ENCODE measurements at places on chromosomes 6 and 20.

DNA sequence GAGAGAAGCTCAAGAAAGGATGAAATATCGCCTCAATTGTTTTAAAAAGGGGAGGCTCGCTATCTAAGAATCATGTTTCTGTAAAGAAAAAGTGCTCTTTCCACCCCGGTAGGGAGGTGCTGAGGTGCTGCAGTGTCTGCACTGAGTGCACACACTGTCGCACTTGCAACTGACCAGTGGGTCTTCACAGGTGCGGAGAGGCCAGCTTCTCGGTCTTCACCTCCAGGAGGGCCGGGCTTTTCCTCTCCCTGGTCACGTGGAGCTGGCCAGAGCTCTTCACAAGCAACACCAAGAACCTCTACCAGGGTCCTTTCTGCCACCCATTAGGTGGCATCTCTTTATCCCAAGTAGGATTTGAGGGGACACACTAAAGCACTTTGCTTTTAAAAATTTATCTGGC is 27.8 kb upstream of the TCFL5 start:
- no peak for DNase-seq

- DNase-seq, result no peak
Measured at GRCh38 chr20:2814587-2815051, at the start of gene C20orf141. C20orf141 (plus strand) TSS chr20:2814987; CDS start chr20:2815185, 198 bp downstream.

DNA sequence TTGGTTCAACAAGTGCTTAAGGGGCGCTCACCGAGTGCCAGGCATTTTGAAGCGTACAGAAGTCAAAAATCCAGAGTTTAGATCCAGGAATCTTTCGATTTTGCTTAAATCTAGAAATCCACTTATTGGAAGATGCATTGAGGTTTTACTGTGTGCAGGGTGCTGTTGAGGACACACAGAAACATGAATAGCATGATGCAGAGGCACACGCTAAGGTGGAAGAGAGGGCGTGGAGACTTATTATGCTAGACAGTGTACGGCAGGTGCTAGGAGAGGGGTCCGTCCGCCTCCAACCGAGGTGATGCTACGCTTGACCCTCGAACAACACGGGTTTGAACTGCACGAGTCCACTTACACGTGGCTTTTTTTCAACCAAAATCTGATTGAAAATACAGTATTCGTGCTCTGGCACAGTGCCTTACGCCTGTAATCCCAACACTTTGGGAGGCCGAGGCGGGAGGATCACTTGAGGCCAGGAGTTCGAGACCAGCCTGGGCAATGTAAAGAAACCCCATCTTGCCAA is 1.0 kb upstream of the KIF13A start:
- DNase-seq, result no peak

DNA sequence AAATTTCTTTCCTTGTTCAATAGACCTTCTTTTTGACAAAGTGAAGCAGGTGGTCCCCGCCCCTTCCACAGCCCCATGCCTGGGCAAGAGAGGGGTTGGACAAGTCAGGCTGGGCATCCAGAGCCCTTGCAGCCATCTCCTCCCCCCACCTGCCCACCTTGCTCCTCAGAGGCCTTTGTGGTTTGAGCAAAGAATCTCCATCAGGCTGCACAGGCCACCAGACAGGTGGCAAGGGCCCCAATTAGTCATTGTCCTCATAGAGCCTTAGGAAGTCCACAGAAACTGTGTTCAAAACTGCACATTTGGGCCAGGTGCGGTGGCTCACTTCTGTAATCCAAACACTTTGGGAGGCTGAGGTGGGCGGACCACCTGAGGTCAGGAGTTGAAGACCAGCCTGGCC is 1.5 kb upstream of the MAPK13 start:
- no peak for DNase-seq

DNA sequence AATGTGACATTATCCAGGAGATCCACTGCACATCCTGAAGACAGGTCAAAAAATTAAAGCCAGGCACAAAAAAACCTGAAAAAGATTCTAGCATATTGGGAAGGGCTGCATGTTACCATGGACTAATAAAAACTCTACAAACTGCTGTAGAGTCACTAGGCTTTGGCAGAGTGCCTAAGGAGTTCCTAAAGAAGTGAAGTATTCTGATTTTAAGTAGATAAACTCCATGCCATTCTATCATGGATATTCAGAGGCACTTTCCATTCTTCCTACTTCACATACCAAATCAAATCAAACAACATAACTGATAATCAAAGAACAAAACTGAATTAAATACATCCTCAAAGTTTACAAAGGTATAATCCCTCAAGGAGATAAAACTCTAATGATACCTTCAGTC is 3.0 kb upstream of the MBOAT1 start:
- no peak for DNase-seq

DNA sequence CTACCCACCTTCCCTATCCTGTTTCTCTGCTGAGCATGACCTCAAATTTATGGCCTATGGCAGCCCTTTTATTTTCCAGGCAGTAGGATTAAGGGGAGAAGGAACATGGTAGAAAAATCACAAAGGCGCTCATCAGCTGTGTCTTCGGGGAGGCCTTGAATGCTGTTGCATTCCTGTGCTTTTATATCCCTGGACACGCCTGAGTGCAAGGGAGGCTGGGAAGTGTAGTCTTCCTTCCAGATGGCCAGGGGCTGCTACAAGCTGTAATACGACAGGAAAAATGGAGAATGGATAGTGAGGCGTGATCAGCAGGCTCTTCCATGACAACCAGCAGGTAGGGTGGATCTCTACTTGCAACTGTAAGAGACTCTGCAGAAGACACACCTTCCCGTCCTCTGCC is 210.9 kb upstream of the GGTLC1 start:
- no peak for DNase-seq

DNA sequence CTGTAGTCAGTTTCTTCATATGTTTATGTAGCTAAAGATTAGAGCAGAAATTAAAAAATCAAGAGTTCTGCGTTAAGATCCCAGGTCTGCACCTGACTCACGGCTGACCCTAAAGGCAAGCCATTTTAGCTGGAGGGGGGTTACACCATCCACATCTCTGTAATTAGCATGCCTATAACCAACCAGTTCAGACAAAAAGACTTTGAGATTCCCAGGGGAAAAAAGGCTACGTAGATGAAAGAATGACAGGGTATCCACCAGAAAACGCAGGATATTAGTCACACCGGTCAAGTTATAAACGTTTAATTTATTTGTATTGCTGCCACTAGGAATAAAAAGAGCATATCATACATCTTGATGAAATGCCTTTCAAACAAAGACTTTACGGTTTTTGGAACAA is 299.1 kb downstream of the FOXC1 start:
- no peak for DNase-seq

DNA sequence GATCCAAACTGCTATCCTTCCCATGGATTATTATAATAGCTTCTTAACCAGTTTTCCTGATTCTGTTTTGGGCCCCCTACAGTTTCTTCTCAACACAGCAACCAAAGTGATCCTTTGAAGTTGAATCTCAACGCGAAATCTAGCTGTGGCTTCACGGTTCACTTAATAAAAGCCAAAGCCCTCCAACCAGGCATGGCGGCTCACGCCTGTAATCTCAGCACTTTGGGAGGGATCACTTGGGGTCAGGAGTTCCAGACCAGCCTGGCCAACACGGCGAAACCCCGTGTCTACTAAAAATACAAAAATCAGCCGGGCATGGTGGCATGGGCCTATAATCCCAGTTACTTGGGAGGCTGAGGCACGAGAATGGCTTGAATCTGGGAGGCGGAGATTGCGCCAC is 3.3 kb downstream of the RMND1 start:
- no peak for DNase-seq

- no peak for DNase-seq
Measured at GRCh38 chr6:154891901-154892300, 103.2 kb upstream of the TIAM2 start.

GRCh38 chr6:11264100-11264499 is 31.6 kb upstream of the NEDD9 start:
- DNase-seq, result no peak

DNA sequence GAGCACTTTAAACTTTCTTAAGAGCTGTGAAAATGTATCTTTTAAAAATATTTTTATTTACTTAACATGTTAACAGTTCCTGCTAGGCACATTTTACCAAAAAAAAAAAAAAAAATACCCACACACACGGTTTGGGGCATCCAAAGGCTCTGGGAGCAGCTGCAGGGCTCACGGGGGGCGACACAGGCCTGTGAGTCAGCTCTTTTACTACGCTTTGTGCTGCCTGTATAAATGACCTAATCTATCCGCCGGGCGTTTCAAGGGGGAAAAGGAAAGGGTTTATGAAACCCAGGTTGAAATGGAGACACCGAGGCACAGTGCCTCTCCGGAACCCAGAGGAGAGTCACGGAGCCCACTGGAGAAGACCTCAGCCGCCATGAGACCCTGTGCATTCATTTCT is 40.4 kb downstream of the DLL1 start:
- DNase-seq, result no peak

GRCh38 chr20:59573837-59574236 is 30.5 kb upstream of the PHACTR3 start:
- DNase-seq, result no peak

DNA sequence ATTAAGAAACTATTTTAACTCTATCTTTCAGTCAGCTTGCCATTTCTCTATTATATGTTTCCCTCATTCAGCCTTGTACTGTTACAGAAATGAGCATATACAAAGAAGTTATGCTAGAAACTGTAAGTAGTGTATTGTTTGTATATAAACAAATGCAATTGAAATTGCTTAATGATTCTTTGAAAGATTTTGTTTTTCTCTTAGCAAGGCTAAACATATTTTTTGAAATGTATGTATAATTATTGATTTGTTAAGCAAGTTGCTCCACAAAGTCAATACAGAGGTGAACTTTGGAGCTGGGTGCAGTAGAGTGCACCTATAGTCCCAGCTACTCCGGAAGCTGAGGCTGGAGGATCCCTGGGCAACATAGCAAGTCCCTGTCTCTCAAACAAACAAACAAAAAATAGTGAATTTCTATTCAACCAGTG is 253.6 kb downstream of the RNGTT start:
- DNase-seq, result no peak

DNA sequence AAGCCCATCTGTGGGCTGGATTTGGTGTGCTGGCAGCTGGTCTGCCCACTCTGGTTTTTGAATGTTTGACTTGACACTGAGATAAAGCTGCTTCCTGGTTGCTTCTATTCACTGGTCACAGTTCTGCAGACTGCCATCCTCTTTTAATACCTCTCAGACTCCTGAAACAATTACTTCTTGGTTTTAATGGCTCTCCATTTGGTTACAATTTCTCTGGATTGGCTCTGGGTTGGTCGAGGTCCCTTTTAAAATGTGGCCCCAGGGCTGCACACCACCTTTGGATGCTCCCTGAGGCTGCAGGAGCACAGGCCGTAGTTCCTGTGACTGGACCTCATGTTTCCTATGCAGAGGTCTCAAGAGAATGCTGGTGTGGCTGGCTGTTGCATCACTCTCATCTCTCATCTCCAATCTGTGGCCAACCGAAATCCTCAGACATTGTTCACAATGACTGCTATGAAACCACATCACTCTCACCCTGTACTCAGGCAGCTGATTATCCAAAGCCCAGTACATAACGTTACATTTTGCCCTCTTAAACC is 98.5 kb downstream of the INSM1 start:
- no peak for DNase-seq

- no peak for DNase-seq
Measured at GRCh38 chr6:61841958-61842357, 444.1 kb downstream of the KHDRBS2 start.

DNA sequence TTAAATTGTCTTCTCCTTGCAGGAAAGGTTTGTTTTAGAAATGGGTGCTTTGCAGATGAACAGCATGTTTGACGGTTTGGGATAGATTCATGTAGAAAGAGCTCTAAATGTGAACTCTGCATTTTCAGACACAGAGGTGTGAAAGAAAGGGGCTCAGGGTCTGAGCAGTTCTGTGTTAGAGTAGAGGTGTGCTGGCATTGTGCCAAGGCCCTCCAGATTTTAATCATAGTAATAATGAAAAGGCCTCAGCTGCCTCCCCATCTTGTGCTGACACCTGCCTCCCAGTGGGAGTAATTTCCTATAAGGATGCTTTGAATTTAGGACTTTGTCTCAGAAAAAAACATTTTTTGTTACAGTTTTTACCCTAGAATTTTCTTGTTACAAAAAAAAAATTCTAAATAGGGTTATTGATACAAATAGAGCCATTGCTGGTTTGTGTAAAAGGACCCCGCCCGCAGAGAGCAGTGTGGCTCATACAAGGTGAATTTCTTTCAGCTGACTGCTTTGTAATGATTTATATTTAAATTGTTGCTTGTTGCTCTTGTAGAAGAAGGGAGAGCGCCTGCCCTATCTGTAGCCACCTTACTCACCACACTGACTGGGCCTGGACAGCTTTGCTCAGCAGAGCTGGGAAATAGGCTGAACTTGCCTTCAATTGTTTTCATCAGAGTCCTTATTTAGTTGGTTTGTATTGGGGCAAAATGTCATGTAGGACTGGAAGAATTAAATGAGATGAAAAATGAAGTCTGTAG is 294.5 kb downstream of the ZFAND3 start:
- no peak for DNase-seq

- no peak for DNase-seq
Measured at GRCh38 chr6:167330750-167331149, 5.9 kb downstream of the TTLL2 start.

DNA sequence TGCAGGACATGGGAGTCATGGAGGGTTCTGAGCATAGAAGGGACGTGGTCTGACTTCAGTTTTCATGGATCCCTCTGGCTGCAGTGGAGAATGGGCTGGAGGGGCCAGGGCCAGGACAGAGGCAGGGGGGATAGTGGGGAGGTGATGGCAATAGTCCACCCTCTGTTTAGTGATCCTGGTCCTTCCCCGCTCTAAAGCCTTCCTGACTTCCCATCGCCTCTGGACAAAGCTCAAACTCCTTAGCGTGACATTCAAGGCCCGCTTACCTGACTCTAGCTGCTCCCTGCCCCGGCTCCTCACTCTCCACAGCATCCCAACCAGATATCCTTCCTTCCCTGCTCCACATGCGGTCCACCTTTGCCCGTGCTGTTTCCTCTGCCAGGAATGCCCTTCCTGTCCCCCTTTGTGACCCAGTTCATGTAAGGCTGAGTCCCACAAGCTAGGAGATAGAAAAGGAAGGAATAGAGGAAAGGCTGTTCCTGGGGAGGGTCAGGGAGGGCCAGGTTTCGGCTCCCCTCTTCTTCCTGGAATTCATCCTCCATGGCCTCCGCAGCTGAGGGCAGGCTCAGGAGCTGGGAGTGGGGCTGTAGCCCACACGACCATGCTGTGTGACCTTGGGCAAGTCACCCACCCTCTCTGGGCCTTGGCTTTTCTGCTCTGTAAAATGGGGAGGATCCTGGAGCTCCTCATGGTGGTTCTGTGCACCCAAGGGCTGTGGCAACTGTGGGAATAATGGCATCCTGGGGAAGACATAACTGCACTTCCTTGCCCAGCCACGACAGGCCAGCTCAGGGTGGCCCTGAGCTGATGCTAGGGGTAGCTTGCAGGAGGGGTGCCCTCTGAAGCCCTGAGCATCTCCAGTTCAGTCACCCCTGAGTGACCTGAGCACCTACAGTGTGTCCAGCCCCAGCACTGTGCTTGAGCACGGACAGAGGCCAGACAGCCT is 116.1 kb downstream of the CEBPB start:
- DNase-seq, result no peak

DNA sequence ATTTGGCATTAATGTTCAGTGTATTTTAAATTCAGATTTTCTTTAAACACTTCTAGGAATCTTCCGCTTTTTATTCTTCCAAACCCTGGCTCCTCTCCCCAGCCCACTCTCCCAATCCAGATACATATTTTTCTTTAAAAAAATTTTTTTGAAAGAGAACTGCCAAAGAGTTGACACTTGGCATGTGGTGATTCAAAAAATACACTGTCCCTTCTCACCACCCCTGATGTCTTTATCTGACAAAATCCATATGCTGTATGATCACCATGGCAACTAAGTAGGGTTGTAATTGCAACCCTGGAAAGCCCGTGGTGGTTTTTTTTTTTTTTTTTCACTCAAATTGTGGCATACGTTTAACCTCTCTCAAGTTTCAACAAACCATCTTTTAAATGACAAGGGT is 355.8 kb upstream of the SASH1 start:
- no peak for DNase-seq

Measured in inflammatory macrophage treated with lipopolysaccharide for 1 hour (primary cell).